HT1080 (cell line): ENCODE measurements at places on chromosomes 1 and 21. TPM values are rescaled to one million over a fixed set of nuclear protein-coding genes. Genes with fewer than 3 reads are reported as not detected.

Gene WDR64
- not detected in 2 replicates for total RNA-seq

- DNase-seq, result no peak
Measured at GRCh38 chr1:44328671-44329416, 26.2 kb downstream of the ERI3 start.

GRCh38 chr1:22539510-22540118 lies 23.7 kb upstream of the EPHA8 start:
- DNase-seq, result no peak

DNA sequence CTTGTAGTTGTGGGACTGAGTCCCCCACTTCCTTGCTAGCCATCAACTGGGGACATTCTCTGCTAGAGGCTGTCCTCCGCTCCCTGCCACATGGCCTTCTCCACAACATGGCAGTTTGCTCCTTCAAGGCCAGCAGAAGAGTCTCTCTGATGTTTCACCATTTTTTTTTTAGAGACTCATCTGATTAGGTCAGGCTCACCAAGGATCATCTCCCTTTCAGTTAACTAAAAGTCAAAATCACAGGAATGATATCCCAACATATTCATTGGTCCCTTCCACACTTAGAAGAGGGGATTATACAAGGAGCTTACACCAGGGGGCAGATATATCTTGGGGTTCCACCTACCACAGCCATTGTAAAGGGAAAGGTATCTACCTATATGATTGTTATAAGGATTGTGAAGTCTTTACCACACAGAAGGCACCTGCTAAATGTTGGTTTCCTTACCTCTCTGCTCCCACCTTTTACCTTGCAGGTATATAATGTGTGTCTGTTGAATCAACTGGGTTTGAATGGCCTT lies 23.3 kb downstream of the RIMKLA start:
- DNase-seq, result no peak

DNA sequence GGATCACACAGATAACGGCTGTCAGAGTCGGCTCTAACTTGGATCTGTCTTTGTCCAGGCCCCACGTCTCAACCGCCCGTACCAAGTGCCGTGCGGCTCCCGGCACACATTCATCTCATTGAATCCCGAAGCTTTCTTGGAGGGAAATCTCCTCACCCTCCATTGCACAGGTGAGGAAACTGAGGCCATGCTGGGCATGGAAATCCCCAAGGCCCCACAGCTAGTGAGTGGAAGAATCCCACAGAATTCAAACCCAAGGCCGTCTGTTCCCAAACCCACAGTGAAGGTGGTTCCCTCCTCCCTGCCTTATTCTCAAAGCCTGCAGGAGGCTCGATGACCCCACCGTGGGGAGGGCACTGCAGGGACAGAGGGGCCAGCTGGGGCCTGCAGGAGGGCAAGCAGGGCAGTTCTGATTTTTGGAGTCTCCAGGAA lies 437.9 kb downstream of the MATN1 start:
- DNase-seq, result no peak

Gene ARHGAP30
- total RNA-seq, result 4.0 and 6.0 TPM in 2 replicates
